AG04449 (cell line): ENCODE measurements at places on chromosomes 1 and 21.

- no peak for DNase-seq
Observed at GRCh38 chr1:201295346-201295745, 12.0 kb downstream of the PKP1 start.

GRCh38 chr1:245142171-245142798 lies 12.5 kb upstream of the KIF26B start:
- no peak for DNase-seq

DNA sequence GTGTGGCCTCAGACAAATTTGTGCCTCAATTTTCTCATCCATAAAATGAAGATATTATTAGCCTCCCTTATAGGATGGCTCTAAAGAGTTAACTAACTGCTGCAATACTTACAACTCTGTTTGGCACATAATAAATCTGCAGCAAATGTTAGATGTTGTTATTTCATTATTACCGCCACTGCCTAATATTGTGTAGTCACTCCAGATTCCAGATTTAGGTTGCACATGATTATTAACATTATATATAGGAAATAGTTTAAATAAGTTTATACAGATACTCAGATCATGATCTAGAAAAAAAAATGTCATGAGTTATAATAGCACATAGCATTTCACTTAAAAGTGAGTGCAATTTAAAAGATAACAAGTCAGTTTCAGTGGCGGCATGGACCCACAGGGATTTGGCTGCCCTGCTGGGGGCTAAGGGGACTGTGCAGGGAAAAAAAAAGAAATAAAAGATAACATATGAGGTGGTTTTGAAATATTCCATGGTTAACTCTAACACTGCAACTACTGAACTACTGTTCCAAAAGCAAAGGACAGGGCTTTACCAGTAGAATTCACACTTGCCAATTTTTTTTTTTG lies 170.4 kb downstream of the TGFBR3 start:
- DNase-seq: no peak

DNA sequence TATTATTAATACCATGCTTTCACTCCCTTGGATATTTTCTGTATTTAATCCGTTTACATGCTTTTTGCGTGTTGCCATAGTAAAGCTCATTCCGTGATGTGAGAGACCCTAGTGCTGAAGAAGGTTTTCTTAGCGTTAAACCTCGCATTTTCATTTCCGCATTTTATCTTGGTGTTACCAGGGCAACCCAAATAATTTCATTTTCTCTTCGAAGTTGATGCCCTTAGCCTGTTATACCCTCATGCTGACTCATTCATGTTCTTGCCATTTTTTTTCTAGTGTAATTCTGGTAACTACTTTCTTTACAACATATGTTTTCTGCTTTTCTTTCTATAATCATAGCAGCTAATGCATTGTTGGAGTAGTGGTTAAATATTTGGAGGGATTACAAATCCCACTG lies 37.2 kb downstream of the LRRC8C start:
- no peak for DNase-seq
